ENCODE measurements at places on chromosomes 6 and 20. TPM values are rescaled to one million over a fixed set of nuclear protein-coding genes. Genes with fewer than 3 reads are reported as not detected.

FIG4 gene
- 5.9 TPM for polyA plus RNA-seq

RAD21L1 gene
- polyA plus RNA-seq: not detected

BEND6 gene
- 0.10 TPM for polyA plus RNA-seq

PLA2G7 gene
- not detected for polyA plus RNA-seq

HCK gene
- polyA plus RNA-seq: 0.10 TPM

RALGAPA2 gene
- 15.7 TPM for polyA plus RNA-seq

ADGB gene
- polyA plus RNA-seq: not detected

CRISP3 gene
- polyA plus RNA-seq: not detected

ANKEF1 gene
- 3.1 TPM for polyA plus RNA-seq

DNA sequence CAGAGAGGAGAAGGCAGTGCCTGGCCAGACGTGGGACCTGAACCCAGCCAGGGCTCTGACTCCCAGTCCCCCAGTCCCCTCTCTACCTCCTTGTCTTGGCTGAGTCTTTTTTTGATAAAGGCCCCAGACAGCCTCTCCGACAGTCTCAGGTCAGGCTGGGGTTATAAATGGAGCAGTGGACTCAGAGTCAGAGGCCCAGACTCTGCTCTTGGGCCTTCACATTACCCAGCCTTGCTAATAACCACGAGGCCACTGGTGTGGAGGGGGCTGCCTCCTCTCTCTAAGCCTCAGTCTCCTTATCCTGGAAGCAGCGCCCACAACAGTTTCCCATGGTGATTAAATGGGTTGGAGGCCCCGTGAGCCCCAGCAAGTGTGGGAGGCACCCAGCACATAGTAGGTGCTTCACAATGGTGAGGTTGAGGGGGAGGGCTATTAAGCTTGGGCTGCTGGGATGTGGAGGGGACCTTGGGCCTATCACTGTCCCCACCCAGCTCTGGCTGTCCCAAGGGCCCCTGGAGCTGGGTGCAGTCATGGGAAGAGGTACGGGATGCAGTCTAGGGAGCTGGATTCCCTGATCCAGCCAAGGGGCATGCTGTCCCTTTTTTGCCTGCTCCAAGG lies 35.7 kb downstream of the TGM2 start:
- DNase-seq: no peak

GRCh38 chr6:37693546-37694250 lies 4.0 kb downstream of the MDGA1 start:
- DNase-seq: no peak

DNA sequence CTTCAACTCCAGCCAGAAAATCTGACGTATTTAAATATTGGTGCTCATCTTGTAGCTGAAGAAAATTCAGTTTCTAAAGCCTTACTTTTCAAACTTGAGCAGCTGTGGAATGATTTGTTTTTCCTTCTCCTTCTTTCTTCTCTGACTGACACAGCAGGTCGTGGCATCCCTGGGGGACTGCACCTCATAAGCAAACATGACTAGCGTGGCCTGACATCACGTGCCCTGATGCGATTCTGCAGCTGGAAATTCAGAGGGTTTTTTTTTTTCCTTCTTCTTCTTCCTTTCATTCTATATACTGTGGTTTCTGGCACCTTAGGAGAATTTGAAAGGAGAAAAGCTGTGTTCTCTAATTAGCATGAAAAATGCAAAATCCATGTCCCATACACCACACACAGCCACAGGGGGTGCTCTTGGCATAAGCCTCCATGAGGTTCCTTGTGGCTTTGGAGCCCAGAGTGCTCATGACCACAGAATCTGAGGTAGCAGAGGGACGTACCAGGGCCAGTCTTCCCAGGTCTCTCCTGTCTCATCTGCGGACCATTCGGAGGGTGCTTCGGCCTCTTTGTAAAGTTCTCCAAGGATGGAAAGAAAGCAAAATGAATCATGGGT lies 258.5 kb upstream of the CDH4 start:
- DNase-seq: no peak

DNA sequence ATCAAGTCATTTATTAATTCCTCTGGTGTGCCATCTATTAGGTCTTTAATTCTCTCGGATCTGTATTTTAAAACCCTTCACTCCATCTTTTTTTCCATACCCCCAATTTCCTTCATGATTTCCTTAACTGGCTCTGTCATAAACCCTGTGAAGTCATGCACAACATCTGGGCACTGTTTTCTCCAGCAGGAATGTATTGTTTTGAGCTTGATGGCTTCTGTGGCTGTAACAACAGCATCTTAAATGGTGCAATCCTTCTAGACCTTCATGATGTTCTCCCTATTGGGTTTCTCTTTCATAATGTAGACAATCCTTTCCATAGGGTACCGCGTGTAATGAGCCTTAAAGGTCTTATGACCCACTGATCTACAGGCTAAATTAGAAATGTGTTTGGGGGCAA lies 29.0 kb downstream of the CDK19 start:
- no peak for DNase-seq

GRCh38 chr6:140344142-140344913 lies 969.9 kb upstream of the CITED2 start:
- peak; percentile 6 for DNase-seq

GRCh38 chr20:1774479-1774878 lies 116.9 kb upstream of the SIRPG start:
- no peak for DNase-seq

DNA sequence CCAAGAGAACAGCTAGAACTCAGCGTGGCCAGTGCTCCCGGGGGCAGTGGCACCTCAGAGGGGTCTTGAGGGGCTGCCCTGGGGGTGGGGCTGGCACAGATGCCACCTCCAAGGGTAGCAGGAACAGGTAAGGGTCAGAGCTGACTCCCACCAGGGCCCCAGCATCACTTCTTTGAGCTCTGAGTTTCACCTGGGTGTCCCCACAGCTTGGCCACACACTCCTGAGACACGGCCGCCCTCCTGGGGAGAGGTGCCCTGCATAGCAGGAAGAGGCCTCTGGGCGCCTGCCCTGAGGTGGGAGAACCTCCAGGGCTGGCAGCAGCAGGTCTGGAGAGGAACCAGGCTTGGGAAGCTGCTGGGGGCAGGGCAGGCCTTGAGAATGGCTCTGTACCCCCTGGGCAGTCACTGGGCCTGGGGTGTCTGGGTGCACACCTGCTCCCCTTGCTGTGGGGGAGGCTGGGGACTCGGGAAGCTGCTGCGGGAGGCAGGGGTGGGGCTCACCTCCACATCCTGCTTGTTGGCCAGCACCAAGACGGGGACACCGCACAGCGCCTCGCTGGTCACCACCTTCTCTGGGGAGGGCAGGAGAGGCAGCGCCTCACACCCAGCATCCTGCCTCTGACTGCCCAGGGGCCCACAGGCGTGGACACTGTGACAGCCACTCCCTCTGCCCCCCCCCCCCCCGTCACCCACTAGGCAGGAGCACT lies 5.0 kb downstream of the TNFRSF6B start:
- no peak for DNase-seq

DNA sequence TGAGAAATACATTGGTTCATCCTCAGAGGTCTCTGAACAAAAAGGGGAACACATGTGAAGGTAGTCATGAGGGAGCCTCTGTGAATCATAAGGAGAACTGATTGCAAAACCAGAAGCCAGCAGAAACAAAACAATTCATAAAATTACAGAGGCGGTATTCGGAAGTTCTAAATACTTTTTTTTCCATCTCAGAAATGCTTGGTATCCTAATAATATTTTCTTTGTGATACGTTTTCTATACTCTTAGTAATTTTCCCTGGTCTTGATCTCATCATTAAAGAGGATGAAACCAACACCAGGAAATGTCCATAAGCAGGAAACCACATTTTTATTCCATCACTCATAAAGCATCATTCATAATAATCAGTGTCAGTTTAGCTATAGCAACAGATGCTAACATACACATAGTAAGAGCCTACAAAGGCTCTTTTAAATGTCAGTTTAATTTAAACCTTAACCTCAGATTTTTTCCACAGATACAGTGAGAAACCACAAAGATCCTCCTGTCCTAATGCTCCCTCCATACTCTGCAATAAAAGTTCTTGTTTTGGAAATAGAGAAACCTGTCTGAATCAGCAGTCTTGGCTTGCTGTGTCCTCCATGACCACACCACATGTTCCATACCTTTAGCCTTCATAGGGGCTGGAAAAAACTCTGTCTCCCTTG lies 29.2 kb downstream of the SGK1 start:
- DNase-seq: no peak

- DNase-seq: no peak
These were observed 153.3 kb upstream of the ARG1 start for GRCh38 chr6:131419702-131420101.

DNA sequence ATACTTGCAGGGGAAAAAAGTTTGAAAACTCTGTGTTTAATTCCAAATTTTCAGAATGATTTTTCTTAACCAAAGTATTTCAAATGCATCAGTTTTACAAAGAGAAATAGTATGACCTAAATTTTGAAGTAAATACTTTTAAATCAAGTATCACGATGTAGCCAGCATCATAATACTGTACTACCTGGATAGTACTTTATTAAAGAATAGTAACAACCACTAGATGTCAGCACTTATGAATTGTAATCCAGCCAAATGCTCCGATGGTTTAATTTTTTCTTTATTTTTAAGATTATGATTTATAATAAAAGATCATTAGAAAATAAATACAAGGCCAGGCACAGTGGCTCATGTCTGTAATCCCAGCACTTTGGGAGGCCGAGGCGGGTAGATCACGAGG lies 37.2 kb upstream of the HACE1 start:
- DNase-seq: no peak

- no peak for DNase-seq
These were observed 13.4 kb downstream of the CCDC167 start for GRCh38 chr6:37486121-37486839.

GRCh38 chr6:133594652-133595110 lies 294.2 kb upstream of the TCF21 start:
- DNase-seq: no peak

GRCh38 chr6:147586044-147586443 lies 77.6 kb downstream of the SAMD5 start:
- DNase-seq: no peak

DNA sequence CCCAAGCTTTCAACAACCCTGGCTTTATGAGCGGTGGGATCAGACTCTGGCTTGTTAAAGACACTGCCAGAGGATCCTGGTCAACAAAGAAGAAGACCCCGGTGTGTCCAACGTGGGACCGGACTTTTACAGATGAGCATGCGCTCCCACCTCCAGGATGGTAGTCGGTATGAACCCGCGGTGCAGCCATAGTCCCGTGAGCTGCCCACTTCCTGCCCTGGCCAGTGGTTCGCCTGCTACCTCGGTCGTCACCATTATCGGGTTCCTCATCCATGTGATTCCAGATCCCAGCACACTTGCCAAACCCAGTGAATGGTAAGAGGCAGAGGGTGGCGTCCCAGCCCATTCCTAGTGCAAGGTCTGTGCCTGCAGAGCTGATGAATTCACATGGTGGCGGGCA lies 112.7 kb downstream of the AGPAT4 start:
- no peak for DNase-seq

DNA sequence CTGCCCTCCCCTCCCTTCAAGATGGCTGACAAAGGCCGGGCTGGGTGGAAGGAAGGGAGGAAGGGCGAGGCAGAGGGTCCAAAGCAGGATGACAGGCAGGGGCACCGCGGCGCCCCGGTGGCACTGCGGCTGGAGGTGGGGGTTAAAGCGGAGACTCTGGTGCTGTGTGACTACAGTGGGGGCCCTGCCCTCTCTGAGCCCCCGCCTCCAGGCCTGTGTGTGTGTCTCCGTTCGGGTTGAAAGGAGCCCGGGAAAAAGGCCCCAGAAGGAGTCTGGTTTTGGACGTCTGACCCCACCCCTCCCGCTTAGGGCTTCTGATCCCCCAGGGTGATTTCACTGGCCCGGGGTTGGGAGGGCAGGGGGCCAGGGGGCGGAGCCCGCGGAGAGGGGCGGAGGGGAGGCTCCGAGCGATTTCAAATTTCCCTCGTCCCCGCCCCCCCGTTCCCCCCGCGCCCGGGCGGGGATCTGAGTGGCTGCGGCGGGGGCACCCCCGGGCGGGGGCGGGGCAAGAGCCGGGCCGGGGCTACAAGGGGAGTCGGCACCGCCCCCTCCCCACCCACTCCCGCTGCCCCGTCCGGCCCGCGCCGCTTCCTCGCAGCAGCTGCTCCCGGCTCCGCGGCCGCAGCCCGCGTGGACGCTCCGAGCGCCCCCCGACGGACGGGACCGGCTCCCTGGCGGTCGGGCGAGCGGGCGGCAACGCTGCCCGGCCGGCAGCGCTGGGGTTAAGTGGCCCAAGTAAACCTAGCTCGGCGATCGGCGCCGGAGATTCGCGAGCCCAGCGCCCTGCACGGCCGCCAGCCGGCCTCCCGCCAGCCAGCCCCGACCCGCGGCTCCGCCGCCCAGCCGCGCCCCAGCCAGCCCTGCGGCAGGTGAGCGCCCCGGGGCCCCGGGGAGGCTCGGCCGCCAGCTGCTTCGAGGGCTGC lies at the start of gene DNMT3B:
TSS of gene DNMT3B (plus strand) at position 555 of the 923 bp plus-strand sequence. CDS start 17,939 bp downstream, outside the sequence.
- DNase-seq: peak; percentile 60
